Right lobe of liver (tissue), 6 donors: ENCODE measurements at places on chromosomes 4 and X. TPM values are rescaled to one million over a fixed set of nuclear protein-coding genes. Genes with fewer than 3 reads are reported as not detected.

Gene TRIM60
- not detected for total RNA-seq

Gene TMSB15C
- not detected for total RNA-seq

Gene SCML1
- 14.6 TPM for total RNA-seq

GRCh38 chrX:46554942-46555341 lies 9.7 kb upstream of the ZNF674 start:
- no peak for DNase-seq

DNA sequence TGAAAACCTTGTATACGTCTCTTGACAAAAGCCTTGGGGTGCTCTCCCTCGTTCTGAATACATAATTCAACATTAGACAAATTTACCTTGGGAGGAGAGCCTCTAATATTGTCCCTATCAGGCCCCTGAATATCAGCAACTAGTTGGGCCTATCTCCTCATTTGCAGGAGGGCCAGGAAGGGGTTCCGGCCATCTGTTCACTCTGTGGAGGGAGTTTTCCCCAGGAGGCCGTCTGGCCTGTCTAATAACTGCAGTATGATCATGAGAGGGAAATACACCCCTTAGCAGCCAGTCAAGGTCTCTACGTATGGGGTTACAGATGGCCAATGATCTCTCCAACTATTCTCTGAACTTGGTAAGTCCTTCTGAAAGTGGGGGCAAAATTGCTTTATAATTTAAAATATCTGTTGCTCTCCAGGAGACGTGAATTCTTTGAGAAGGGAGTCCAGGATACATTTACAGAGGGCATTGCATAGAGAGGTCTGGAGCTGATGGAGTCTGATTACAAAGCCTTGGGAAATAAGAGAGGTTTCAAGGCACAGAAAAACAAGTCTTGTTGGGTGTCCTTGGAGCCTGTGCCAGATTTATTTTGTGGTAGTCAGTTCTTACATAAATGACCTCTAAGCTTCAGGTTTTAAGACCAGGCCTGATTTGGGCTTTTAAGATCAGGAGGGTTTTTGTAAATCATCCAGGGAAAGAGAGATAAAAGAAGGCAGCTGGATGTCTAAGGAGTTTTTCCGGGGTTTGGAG lies 48.2 kb upstream of the UXT start:
- DNase-seq, result no peak

DNA sequence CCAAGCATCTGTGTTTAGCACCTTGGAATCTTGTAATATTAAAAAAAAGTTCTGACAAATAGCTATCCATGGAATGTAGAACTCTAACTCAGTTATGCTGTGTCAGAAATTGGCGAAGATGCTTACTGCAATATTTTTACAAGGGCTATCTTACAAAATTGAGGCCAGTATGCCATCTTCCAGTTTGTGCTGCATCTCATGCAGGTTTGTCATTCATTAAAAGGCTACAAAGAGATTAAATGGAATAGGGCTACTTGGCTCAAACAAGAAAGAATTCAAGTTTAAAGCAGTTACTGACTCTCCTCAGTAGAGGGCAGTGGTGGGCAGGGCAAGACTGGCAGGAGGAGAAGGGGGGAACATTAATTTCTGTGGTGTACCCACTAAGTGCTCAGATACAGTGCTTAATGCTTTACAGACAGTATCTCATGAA lies 66.5 kb downstream of the SHROOM4 start:
- no peak for DNase-seq

DNA sequence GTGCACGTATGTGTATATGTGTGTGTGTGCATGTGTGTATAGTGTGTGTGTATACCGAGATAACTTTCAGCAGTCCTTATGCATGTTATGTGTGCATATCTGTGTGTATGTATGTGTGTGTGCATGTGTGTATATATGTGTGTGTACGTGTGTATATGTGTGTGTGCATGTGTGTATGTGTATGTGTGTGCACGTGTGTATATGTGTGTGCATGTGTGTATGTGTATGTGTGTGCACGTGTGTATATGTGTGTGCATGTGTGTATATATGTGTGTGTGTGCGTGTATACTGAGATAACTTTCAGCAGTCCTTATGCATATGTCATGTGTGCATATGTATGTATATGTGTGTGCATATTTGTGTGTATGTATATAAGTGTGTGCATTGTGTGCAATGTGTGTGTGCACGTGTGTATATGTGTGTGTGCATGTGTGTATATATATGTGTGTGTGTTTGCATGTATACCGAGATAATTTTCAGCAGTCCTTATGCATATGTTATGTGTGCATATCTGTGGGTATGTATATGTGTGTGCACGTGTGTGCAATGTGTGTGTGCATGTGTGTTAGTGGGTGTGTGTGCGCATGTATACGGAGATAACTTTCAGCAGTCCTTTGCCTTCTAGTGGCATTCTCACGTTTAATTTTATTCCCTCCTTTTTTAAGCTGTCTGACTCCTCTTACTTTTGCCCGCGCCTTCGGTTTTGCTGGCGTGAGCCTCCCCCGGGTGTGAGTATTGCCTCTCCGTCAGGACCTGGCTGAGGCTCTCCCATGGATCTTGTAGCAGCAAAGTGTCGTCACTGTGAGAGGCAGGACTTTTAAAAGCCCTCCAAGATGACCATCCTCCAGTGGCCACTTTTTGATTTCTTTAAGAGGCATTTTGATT lies 99.6 kb upstream of the SHOX start:
- no peak for DNase-seq

- no peak for DNase-seq
Observed at GRCh38 chr4:74475091-74475800, 30.3 kb downstream of the AREG start.

- DNase-seq, result no peak
Observed at GRCh38 chrX:104428231-104428630, 137.8 kb upstream of the IL1RAPL2 start.

GRCh38 chr4:92825791-92826190 lies 522.0 kb downstream of the GRID2 start:
- DNase-seq, result no peak

GRCh38 chr4:188596021-188596420 lies 456.8 kb downstream of the TRIML1 start:
- no peak for DNase-seq
